ENCODE measurements at places on chromosomes 2 and 18. TPM values are rescaled to one million over a fixed set of nuclear protein-coding genes. Genes with fewer than 3 reads are reported as not detected.

Gene DOK1
- total RNA-seq, result 4.1 TPM

Gene ERMN
- total RNA-seq, result not detected

Gene CHST10
- total RNA-seq, result 16.3 TPM

Gene NAT8
- not detected for total RNA-seq

Gene MCFD2
- total RNA-seq, result 103 TPM

Gene KRTCAP3
- total RNA-seq, result 0.62 TPM

Gene ABCB11
- total RNA-seq, result 0.02 TPM

Gene ASB18
- not detected for total RNA-seq

Gene GPR39
- 6.9 TPM for total RNA-seq
